Central memory CD4-positive, alpha-beta T cell (primary cell): ENCODE measurements at places on chromosomes 3 and 15.
A peak's percentile ranks its signal among the peaks of the same experiment; 100 is the strongest.

DNA sequence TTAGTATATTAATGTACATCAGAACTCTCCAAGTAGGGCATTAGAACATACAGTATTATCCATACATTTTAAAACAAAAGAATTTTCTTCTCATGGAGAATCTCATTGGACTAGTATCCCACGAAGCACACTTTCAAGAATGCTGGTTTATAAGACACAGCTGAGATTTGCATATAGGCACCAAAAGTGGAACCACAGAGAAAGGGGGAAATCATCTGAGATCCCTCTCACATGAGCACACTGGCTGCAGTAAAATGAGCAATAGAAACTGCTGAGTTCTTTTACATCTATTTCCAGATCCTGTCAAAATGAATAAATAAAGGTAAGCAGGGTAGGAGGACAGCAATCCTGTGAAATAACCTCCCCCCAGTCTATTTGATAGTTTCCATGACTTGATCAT lies 665.3 kb downstream of the FHIT start:
- DNase-seq: no peak

- DNase-seq: no peak
These were observed 18.2 kb downstream of the SLC9A9 start for GRCh38 chr3:143830063-143830462.

GRCh38 chr15:56831467-56832005 lies 86.9 kb upstream of the TCF12 start:
- DNase-seq: no peak

DNA sequence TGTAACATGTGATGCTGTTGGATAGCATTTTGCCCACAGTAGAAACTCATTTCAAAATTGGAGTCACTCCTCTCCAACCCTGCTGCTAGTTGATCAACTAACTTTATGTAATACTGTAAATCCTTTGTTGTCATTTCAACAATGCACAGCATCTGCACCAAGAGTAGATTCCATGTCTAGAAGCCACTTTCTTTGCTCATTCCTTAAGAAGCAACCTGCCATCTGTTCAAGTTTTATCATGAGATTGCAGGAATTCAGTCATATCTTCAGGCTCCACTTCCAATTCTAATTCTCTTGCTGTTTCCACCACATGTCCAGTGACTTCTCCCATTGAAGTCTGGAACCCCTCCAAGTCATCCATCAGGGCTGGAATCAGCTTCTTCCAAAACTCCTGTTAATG lies 42.9 kb downstream of the AKAP13 start:
- no peak for DNase-seq

DNA sequence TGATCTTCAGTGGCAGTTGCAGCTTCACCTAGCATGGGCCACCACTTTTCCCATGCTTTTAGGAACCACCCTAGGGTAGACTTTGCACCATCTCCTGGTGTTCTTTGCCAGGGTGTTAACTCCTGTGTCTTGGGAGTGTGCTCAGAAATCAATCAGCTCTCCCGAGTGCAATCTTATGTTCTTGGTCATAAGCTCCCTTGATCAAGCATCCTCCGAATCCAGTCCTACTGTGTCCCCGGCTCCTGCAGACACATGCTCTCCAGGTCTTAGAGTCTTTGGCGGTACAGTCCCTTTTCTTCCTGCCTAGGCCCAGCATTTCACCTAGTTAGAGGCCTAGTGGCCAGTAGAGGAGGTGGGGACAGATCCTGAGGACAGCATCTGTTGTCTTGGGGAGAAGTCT lies 74.7 kb upstream of the SYN2 start:
- DNase-seq: no peak

DNA sequence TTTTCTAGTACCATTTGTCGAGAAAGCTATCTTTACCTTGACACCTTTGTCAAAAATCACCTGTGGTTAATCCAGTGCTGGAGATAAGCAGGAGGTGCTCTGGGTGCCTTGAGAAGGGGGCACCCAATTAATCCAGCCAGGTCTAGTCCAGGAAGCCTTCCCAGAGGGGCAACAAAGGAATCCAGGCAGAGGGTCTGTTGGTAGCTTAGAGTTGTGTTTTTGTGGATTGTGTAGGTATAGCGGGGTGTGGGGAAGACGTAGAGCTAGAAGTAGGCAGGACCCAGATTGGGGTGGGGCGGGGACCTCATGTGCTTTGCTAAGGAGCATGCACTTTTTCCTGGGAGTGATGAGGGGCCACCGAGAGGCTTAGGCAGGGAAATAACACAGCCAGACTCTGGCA lies 6.0 kb upstream of the PIGZ start:
- no peak for DNase-seq

DNA sequence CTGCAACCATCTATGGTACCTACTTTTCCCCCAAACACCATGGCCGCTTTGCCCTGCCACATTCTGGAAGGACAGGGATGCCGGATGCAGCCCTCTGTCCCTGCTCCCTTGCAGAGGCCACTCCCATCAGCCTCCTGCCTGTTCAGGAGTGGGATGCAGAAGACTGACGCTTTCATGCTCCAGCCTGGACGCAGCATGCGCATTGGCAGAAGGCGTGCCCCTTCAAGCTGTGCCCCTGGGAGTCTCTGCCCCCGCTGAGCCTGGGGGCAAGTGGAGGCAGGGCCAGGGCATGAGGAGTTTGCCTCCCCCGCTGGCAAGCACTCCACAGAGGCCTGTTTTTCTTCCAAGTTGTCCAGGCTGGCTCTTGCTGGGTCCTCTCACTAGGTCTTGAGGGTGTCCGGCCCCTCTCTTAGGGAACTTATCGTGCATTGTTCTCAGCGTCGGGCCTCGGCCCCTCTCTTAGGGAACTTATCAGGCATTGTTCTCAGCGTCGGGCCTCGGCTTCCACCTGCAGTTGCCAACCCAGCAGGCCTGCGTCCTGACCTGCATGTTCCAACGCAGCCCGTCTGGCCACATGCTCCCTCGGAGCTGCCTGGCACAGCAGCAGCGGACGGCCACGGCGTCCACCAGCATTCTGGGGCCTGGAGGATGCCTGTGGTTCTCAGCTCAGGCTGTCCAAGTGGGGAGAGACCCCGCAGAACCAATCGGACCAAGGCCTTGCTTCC lies 14.6 kb upstream of the SNRPA1 start:
- DNase-seq: no peak

DNA sequence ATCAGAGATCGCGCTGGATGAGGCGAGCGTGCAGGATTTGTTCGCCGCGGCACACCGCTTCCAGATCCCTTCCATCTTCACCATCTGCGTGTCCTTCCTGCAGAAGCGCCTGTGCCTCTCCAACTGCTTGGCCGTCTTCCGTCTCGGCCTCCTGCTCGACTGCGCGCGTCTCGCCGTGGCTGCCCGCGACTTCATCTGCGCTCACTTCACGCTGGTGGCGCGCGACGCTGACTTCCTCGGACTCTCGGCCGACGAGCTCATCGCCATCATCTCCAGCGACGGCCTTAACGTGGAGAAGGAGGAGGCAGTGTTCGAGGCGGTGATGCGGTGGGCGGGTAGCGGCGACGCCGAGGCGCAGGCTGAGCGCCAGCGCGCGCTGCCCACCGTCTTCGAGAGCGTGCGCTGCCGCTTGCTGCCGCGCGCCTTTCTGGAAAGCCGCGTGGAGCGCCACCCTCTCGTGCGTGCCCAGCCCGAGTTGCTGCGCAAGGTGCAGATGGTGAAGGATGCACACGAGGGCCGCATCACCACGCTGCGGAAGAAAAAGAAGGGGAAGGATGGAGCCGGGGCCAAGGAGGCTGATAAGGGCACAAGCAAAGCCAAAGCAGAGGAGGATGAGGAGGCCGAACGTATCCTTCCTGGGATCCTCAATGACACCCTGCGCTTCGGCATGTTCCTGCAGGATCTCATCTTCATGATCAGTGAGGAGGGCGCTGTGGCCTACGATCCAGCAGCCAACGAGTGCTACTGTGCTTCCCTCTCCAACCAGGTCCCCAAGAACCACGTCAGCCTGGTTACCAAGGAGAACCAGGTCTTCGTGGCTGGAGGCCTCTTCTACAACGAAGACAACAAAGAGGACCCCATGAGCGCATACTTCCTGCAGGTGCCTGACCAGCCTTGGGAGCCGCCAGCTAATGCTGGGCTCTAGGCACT lies 819 bp downstream of the KLHL40 start:
- DNase-seq: no peak

DNA sequence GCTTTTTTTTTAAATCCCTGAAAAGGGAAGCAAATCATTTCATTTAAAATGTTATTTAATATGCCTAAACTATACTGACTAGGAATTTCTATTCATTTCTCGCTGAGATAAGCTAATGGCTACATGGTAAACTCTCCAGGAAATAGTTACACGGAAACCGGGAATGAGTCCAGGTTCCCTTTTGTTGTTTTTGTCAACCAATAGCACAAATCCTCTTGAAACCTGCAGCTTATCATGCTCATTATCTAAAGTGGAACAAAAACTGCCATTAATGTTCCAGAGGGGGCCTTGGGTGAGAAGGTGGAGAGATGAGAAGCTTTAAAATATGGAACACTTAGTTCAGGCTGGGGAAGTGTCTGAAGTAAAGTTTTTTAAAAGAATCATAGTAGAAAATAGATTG lies 113.5 kb upstream of the ALCAM start:
- no peak for DNase-seq

DNA sequence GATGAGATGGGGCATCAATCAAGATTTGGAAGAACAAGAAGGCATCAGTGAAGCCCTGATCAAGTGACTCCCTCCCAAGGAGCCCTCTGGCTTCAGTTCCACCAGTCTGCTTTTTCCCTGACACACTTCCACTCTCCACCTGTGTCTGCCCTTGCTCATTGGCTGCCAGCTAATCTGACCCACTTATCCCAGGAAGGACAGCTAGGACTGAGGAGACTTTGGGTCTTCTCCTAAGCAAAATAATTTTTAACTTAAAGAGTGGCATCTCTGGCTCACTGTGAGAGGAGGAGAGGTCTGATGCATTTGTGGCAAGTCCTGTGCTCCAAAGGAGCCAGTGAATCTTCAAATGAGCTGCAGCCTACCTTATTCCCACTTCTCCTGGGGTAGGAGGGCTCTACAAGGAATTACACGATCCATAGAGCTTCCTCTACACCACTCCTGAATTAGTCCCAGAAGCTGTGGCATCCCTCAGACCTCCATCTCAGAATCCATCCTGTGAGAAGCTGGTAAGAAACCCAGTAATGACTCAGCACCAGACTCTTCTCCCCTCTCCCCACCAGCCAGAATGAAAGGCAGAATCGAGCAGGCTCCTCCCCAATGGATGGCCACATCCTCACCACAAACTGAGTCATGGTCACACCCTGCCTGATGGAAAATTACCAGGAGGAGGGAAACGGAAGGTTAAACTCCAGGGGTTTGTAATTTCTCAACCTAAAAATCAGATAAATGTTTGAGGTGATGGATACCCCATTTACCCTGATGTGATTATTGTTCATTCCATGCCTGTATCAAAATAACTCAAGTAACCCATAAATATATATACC lies 6.3 kb upstream of the PKM start:
- peak; percentile 29 for DNase-seq

- DNase-seq: no peak
These were observed 185.0 kb upstream of the ANKRD28 start for GRCh38 chr3:15982667-15983196.

- no peak for DNase-seq
These were observed 223.8 kb downstream of the ADAMTS9 start for GRCh38 chr3:64463981-64464380.

GRCh38 chr3:43857361-43858293 lies 166.9 kb downstream of the ABHD5 start:
- no peak for DNase-seq

DNA sequence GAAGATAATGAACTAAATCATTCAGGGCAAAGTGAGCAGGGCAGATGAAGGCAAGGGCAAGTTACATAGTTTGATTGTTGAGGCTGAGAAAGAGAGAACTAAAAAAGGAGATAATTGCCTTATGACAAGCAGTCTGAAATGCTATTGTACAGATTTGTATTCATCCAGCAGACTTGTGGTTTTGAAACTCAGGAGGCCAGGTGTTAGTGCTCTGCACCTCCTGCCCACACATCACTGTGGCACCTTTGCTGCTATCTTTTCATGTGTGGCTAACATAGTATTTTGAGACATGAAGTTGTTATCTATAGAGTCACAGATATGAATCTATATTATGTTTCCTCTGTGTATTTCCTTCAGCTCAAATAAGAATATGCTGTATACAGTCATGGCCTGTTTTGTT lies 24.3 kb upstream of the SUCLG2 start:
- no peak for DNase-seq
